ENCODE measurements at places on chromosomes 2 and 18.

GRCh38 chr2:9423922-9424272, 443 bp downstream of the CPSF3 start:
- no peak for DNase-seq

DNA sequence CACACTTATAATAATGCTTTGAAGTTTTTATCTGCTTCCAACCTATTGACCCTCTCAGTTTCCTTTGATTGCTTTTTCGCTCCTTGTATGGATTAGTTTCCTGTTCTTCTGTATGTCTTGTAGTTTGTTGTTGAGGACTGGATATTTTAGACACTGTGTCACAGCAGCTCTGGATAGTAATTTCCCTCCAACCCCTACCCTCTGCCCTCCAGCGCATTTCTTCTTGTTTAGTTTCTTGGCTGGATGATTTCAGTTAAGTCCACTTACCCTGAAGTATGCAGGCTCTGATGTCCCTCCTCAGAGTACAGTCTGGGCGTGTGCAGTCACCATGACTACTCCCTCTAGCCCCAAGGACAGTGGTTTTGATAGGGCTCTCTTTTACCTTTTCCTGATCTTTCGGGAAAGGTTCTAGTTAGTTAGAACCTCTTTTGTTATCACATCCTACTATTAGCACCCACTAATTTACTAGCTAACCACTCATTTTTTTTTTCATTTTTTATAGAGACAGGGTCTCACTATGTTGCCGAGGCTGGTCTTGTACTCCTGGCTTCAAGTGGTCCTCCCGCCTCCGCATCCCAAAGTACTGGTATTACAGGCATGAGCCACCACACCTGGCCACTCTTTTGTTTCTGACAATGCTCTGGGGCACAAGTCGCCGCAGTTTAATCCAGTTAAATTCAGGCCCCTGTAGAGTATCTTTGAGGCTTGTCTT, 16.3 kb upstream of the LYG1 start:
- DNase-seq: no peak

DNA sequence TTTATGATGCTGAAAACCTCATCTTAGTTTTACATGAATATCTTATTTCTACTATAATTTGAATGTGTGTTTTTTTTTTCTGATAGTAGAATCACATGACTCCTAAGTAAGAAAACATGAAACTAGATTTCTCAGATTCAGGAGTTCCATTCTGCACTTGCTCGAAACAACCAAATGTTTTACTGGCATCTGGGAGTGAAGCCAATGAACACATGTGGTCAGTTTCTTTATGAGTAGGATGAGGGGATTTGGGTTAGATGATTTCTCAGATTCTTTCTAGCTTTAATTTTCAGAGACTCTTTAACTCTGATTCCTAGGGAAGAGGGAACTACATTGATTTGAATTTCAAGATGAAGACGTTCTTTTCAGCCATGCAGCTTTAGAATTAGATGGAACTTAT, 225.0 kb upstream of the NT5C1B start:
- no peak for DNase-seq

DNA sequence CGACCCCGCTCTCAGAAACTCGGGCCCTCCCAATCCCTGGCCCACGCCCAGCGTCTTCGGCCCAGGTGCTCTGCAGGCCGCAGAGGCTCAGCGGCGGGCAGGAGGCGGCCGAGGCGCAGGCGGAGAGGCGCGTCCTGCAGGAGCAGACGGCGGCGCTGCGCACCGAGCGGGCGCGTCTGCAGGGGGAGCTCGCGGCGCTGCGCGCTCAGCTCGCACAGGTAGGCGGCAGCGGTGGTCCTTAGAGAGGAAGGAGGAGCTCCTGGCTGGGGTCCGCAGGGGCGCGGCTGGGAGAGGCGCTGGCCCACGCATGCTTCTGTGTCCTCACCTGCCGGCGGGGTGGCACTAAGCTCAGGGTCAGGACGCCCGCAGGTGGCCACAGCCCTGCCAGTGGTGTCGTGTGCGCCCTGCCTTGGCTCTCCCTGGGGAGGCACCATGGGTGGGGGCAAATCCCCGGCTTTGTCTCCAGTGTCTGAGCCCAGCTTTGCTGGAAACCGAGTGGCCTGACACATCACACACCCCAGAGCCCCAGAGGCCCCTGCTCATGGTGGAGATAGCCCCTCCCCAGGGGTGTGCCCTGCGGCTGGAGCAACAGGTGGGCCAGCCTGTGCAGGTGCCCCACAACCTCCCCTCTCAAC, 14.9 kb upstream of the SNED1 start:
- no peak for DNase-seq

DNA sequence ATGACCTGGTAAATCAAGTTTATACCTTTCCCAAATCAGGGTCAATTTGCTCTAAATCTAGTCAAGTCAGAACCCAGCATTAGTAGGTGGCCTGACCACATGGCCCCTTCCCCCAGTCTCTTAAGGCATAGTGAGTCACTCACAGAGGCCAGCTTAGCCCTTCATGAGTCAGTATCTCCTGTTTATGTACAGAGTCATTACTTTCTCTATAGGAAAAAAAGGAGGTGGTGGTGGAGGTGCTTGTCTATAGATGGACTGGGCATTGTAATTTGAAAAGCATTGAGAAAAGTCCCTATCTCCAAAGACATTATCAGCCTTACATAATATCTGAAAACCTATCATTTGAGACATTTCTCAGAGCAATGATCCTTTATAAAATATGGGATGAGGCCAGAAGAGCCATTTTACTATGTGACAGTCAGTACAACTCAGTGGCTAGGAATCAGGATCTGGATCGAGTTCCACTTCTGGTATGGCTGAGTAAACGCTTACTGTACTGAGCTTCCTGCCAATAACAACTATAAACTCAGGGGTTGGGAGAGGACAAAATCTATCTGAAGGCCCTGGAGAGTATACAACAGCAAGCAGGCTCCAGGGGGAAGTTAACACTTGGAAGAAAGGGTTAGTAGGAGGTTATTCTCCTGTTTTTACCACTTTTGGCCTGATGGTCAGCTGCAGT, 22.5 kb upstream of the SIGLEC15 start:
- DNase-seq: no peak

GRCh38 chr2:38603402-38604290, 918 bp upstream of the HNRNPLL start:
- DNase-seq: peak; percentile 73

GRCh38 chr2:165647409-165647808, 146.6 kb downstream of the GALNT3 start:
- DNase-seq: no peak

DNA sequence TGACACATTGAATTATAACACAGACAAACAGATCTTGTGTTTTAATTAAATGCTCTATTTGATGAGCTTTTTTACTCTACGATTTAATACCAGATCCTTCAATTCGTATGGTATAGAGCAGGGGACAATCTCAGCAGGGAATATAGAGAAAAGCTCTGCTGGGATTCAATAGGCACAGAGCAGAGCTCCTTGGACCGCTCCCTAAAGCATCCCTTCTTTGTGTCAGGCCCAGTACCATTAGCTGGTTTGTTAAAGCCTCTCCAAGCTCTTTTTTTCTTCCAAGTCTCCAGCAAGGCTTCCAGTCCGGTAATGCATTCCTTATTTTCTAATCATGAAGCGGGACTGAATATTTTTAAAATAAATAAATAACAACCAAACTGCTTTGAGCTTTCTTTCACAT, 466.0 kb downstream of the NR4A2 start:
- DNase-seq: no peak

All from stimulated activated CD4-positive, alpha-beta T cell treated with anti-CD3 and anti-CD28 coated beads, TNF-alpha, amount 100 ng/mL, for 4 hours (primary cell).